ENCODE measurements at places on chromosomes 6 and 20.
A peak's percentile ranks its signal among the peaks of the same experiment; 100 is the strongest.

DNA sequence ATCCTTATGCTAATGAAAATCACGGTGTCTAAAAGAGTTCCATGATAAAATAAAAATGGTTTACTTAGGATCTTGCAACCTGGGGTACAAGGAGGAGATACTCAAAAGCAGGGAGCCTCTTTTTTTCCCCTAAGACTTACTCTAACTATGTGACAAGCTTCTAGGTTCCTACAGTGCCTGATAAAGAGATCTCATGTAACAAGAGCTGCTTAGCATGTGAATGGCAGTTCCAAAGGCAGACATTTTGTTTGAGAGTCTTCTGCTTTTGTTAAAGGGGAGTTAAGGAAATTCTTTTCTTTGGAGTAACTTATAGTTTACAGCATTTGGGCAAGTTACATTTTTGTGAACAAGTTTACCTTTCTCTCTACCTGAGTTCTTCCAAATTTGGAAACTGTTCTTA is 945.8 kb upstream of the ADGRB3 start:
- no peak for DNase-seq

- DNase-seq, result no peak
Measured at GRCh38 chr6:114334237-114334636, 8.6 kb downstream of the HS3ST5 start.

- peak; percentile 5 for DNase-seq
Measured at GRCh38 chr6:169725125-169726048, 1.1 kb upstream of the PHF10 start.

DNA sequence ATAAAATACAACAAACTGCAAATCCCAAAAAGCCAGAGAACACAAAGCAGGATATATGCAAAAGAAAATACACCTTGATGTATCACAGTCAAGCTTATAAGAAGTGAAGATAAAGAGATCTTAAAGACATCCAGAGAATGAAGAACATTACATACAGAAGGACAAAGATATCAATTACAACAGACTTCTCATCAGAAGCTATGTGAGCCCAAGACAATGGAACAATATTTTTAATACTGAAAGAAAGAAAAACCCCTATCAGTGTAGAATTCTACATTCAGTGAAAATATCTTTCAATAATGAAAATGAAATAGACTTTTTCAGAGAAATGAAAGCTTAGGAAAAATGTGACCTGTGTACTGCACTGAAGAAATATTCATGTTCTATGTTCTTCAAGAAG is 104.5 kb upstream of the PHACTR3 start:
- DNase-seq, result no peak

- no peak for DNase-seq
Measured at GRCh38 chr6:52620906-52621190, 44.0 kb upstream of the TRAM2 start.

Measured in putamen (tissue), 1 donor.